ENCODE measurements at places on chromosomes 2 and 18.

DNA sequence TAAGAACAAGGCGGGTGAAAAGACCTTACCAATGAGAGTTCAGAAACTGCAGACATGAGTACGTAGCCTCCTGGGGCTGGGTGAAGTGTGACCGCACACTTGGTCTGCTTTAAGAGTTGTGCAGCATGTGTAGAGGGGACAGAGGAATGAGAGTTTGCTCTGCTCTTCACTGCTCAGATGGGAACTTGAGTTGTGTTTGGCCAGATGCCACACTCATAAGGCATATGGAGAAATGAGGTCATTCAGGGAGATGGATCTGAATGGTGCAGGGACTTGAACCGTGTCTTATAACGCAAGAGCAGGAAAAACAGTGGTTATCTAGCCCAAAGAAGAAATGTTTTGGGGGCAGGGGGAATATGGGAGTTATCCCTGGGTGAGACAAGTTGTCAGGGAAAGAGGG, 273.8 kb upstream of the LYPD1 start:
- DNase-seq, result no peak

DNA sequence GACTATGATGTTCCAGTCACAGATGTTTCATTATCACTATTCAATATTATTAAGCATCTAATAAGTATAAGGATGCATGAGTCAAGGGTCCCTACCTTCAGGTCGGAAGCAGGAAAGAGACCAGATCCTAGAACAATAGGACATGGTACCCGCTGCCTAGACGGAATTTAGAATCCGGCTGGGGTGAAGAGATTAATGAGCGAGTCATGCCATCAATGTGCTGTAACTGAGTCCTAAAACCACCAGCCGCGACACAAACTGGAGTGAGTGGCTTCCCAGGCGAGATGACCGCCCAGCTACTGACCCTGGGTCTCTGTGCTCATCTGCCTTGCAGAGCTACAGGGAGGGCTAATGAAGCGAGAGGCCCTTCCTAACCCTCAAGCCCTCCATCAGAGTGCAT, 73.6 kb downstream of the DNMT3A start:
- DNase-seq, result no peak

- no peak for DNase-seq
Measured at GRCh38 chr2:236840857-236841256, 244.8 kb upstream of the COPS8 start.

GRCh38 chr2:18301421-18302139, 258.9 kb downstream of the RDH14 start:
- DNase-seq, result no peak

DNA sequence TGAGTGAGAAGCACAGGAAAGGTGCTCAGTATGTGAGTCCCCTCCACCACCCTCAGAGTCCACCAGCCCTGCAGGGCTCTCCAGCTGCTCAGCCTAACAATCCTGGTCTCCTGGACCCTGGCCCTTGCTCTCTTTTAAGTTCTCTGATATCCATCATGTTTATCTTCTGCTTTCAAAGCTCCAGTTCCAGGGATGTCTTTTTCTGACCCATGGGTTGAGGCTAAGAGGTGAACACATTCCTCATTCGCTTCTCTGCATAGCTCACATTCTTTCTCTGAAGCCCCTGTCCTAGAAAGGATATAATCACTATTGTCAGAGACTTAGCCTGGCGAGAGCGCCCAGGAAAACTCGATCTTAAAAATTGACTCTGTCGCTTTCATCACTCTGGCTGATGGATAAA, 86.4 kb downstream of the ARL4C start:
- DNase-seq, result no peak

DNA sequence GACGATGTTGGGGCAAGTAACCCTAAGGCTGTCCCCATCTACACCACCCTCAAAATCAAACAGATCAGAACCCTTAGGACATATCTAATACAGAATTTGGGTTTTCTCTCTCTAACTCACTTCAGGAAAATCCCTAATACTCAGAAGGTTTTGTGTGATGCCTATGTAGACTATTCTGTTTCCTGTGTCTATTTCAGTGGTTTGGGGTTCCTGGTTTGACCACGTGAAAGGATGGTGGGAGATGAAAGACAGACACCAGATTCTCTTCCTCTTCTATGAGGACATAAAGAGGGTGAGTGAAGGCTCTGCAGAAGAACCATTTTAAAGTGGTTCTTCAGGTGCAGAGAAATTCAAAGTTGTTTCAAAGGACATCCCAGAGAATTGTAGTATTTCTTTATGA, 16.3 kb downstream of the SULT1C2 start:
- DNase-seq, result no peak

GRCh38 chr2:60333264-60333663, 220.2 kb downstream of the BCL11A start:
- DNase-seq, result no peak

- no peak for DNase-seq
Measured at GRCh38 chr2:77443076-77443475, 79.1 kb downstream of the LRRTM4 start.

- no peak for DNase-seq
Measured at GRCh38 chr18:80202264-80202998, 44.9 kb downstream of the PARD6G start.

DNA sequence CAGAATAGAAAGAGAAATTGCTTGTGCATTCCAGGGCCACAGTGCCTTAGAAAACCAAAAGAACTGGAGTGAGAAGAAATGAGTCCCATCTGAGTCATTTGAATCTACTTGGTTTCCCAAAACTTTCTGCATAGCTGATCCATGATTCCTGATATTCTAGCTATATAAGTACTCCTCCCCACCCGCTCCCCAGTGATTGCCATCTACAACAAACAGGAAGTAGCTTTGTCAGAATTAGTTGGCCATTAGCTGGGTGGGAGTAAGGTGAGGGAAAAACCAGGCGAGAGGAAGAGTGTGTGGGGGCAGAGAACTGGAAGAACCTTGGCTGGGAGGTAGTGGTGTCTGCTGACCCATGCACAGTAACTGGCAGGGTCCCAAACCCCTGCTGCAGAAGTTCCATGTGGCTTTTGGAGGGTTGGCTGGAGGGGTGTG, 122.1 kb downstream of the ACAA2 start:
- DNase-seq, result no peak

GRCh38 chr2:42562474-42563144, 5.8 kb upstream of the MTA3 start:
- DNase-seq, result no peak

DNA sequence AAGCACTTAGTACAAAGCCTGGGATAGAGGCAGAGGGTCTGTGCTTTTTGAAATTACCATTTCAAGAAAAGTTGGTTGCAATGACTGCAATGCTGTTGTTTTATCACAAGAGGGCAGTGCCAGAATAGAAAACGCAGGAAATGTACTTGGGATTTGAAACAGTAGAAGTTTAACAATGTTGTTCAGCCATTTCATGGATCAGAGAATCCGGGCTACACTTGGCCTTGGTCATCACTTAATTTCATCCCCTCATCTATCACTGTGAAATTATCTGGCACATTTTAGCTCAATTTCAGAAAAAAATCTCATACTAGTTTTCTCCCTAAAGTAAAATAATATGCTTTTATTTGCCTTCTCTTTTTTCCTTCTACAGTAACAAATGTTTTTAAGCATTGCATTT, 70.8 kb downstream of the RAPGEF4 start:
- DNase-seq, result no peak

- peak; percentile 76 for DNase-seq
Measured at GRCh38 chr18:62784966-62785413, 69.6 kb downstream of the PHLPP1 start.

DNA sequence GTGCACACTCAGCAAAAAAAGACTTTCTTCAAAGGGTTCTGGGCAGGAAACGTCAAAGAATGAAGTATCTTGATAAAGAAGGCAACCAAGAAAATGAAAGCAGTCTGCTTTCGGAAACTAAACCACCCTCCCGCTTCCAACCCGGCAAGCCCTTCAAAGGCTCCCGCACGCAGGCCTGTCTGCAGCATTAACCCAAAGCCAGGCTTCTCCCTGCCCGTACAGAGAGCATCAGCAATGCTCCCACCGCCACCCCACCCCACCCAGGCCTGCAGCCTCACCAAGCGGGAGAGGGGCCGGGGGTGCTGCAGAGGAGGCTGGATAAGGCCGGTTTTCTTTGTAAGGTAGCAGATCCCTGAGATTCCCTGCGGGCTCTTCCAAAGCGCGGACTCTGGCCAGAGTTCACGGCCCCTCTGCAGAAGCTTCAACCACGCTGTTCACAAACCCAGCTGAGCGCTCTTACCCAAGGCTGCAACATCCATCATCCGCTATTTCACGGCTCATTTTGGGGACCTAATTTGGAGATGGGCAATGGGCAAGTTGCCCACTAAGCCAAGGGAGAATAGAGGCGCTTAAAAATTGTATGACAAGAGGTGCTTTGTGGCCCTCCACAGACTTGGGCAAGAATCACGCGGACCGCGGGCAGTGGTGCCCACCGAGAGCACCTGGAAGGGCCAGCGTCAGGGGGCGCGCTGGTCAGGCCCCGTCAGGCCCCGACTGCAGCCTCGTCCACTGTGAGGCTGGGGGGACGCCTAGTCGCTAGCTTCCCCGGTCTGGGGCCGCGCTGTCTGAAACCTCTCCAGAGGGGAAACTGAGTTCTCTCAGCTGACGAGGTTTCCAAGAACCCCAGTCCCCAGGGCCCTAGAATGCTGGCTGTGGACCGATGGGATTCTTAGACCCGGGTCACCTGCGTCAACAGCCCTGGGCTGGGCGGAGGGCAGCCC, 225.4 kb upstream of the ID2 start:
- no peak for DNase-seq

DNA sequence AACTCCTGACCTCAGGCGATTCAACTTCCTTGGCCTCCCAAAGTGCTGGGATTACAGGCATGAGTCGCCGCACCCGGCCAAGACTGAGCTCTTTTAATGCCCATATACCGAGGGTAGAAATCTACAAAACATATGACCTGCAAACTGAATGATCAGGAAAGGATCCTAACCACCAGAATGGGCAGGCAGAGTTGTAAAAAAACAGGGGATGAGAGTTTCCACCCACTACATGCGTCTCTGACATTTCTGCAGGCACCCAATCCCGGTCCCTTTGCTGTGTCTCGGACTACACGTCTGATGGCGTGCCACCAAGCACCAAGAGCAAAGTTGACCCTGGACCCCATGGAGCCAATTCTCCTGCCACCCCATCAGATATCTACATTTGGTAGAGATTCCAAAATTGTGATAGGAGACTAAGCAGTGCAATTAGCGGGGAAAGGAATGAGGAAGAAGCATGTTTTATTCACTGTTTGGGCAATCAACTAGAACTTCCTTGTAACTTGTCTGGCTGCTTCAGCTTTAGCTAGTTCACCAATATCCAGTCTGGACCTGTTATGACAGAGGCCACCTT, 74.1 kb downstream of the ATP8B1 start:
- DNase-seq, result no peak

DNA sequence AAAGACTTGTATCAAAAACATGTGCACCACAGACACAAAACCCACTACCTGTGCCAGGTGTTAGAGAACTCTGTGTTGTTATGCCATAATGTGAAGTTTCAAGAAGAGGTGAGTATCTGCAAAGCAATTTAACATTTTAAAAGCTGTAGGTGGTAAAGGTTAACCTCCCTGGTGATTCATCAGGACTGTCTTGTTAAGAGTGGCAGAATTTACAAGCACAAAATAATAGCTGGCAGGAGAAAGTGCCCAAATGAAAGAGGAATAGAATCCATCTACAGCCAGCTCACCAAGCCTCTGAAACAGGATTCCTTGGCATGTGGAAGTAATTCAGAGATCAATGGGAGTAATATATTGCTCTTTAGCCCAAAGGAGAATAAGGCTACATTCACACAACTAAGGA, 230.7 kb downstream of the AFF3 start:
- no peak for DNase-seq

DNA sequence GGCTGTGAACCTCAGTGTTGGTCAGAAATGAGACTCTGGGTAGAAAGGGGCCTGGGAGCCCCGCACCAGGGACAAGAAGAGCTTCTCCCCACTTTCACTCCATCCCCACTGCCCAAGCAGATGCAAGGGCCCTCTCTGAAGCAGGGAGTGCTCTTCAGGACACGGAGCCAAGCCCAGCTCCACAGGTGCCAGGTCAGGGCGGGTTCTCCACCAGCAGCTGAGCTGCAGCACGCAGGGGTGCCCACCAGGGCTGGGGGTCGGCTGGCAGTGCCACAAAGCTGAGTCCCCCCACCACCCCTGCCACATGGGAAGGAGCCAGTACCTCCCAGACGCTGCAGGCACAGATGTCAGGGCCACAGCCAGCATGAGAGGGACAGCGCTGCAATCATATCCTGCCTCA, 106.2 kb downstream of the INHBB start:
- DNase-seq, result no peak

- DNase-seq, result no peak
Measured at GRCh38 chr2:241030883-241031282, 32.5 kb downstream of the SNED1 start.

GRCh38 chr18:31104444-31104843, 2.2 kb upstream of the DSC2 start:
- DNase-seq, result no peak

- DNase-seq, result no peak
Measured at GRCh38 chr2:164722616-164723338, 101.5 kb upstream of the GRB14 start.

DNA sequence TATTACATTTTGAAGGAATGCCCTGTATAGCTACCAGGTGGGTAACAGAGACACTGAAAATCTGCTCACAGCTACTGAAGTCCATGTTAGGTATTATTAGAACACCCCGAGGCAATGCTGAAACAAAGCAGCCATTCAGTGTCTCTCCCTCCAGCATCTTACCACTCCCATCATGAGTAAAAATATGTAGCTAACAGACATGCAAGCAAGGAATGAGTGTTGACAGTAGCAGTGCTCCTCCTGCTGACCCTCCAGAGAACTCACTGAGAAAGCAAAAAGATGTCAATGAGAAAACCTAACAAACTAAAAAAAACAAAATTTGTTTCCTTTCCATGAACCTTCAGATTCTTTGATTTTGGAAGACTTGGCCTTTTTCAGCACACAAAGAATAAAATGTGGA, 393.9 kb downstream of the LRRTM1 start:
- no peak for DNase-seq

GRCh38 chr2:200797242-200797770, 14.4 kb upstream of the BZW1 start:
- no peak for DNase-seq
